ENCODE measurements at places on chromosomes 16 and 17.

DNA sequence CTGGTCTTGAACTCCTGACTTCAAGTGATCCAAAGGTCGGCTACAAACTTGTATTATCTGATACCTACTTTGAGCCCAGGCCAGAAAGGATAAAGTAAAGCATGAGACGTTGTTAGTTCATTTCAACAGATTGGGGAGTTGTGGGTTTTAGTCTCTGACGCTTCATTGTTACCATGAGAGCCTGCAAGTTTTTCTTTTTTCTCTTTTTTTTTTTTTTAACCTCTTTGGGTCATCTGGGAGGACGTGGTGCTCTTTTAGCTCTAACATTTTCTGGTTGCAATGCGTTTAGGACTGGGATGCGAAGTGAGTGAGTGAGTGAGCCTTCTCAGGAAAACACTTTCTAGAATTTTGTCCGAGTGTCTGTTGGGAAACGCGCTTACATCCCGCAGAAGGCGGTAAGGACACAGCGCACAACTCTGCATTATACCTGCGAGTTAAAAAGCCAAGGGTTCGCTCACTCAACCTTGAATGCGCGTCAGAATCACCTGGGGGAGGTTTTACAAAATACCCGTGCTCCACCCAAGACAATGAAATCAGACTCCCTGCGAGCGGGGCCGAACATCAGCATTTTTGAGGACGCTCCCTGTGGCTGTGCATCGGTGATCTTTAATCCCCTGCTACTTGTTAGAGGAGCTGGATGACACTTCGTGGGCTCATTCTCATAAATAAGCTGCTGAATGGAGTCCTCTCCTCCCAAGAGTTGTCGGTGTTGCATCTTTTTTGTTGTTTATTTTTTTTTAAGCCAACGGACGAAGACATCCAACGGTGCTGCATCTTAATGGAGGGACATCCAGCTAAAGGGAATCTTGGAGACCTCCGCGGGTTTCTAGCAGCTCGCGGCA lies 629 bp upstream of the RNF135 start:
- DNase-seq = no peak

DNA sequence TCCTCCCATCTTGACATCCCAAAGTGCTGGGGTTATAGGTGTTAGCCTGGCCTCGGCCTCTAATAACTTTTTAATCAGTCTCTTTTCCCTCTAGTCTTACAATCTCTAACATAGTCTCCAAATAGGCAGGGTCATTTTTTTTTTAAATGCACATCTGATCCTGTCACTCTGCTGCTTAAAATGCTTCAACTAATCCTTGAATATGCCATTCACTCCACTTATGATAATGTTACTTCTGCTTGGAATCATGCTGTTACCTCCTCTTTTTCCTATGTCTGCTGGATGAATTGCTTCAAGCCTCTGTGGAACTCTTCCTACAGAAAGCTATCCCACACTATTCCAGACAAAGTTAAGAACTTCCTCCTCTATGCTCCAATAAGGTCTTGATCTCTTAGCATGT lies 22.8 kb downstream of the CRLF3 start:
- no peak for DNase-seq

- DNase-seq = no peak
Measured at GRCh38 chr17:80948976-80949450, 42.6 kb upstream of the CHMP6 start.

- no peak for DNase-seq
Measured at GRCh38 chr17:72405662-72406230, 284.9 kb downstream of the SOX9 start.

GRCh38 chr17:82823004-82823403 lies 16.8 kb downstream of the ZNF750 start:
- DNase-seq = no peak

All from RWPE2 (cell line).